ENCODE measurements at places on chromosomes 16 and 17.

DNA sequence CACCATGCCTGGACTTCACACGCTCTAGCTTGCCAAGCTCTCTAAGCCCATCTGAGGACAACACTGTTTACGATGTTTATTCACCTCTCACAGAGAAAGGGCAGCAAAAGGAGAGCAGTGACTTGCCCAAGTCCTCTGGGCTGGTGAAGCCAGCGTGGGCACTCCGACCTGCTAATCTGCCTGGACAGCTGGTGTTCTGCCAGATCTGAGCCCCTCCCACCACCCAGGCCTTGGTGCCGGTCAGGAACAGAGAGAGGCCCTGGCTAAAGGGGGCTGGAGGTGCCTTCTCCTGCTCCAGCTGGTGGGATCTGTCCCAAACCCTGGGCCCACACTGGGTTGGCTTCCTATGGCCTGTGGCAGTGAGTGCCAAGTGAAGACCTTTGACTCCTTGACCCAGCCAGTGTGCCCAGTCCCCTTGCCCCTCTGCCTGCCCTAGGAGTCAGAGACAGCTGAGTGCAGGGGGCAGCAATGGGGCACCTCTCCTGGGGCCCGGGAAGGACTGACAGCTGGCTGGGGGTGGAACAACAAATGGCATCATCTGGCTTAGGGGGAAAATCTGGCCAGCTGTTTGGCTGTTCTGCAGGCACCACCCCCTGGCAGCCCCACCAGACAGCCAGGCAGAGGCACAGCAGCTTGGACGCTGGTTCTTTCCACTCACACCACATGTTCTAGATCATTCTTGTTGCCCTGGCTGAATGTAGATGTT, 1.8 kb upstream of the SLC4A1 start:
- DNase-seq: no peak

GRCh38 chr16:89120281-89120680, 26.6 kb downstream of the ACSF3 start:
- no peak for DNase-seq

GRCh38 chr17:37833237-37833859, 88.5 kb upstream of the HNF1B start:
- DNase-seq: no peak

DNA sequence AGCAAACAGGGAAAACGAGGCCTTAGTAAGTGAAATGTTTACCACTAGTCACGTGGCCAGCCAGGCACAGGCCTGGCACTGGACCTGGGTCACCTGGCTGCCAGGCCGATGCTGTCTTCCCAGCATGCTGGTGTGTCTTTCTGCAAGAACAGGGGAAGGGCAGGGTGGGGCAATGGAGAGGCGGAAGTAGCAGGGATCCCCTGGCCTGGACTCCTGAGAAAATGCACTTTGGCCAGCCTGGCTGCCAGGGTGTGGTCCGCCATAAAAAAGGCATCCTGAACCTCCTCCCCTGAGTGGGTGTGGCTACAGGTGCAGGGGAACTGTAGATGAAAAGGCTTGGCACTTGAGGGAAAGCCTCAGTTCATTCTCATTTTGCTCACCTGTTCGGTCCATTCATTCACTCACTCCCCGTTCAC, 1.0 kb upstream of the ANKRD40CL start:
- no peak for DNase-seq

DNA sequence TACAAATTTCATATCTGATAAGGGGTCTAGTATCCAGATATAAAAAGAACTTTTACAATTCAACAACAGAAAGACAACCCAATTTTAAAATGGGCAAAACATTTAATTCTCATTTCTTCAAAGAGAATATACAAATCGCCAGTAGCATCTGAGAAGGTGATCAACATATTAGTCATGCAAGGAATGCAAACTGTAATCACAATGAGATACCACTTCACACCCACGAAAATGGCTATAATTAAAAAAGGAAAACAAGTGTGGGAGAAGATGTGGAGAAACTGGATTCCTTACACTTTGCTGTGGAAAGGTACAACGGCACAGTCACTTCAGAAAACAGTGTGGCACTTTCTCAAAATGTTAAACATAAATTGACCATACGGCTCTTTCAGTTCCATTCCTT, 168.2 kb downstream of the VPS53 start:
- DNase-seq: no peak

DNA sequence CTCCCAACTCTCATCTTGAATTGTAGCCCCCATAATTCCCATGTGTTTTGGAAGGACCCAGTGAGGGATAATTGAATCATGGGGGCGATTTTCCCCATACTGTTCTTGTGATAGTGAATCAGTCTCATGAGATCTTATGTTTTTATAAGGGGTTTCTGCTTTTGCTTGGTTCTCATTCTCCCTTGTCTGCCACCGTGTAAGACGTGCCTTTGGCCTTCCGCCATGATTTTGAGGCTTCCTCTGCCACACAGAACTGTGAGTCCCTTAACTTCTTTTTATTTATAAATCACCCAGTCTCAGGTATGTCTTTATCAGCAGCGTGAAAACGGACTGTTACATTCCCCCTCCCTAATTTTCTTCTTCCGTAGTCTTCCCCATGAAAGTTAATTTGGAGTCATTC, 124.0 kb downstream of the ABCA8 start:
- no peak for DNase-seq

DNA sequence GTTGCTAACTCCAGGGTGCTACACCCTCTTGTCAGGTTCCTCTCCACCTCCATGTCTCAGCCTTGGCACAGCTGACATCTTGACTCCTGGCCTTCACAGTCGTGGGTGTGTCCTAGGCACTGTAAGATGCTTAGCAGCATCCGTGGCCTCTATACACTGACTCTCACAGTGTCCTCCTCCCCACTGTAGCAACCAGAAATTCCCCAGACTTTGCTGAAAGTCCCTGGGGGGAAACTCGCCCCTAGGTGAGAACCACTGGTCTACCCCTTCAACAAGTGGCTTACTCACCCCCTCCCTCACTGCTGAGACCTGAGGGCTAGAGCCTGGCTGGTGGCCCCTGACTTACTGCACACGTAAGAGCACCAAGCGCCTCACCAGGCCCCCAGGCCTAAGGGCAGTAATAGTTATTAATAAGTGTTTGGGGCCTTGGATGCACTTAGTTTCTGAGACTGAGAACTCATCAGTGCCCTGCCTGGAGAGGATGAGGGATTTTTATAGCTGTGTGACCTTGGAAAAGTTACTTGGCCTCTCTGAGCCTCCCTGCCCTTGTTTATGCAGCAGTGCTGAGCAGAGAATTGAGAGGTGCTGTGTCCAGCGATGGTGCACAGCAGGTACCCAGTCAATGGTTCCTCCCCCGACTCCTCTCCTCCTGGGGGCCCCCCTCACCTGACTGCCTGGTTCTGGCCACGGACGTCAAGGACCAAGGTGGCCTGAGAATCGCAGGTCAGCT, 67.1 kb downstream of the RMI2 start:
- DNase-seq: no peak

- DNase-seq: no peak
Measured at GRCh38 chr17:76085731-76086366, 6.9 kb downstream of the ZACN start.

- DNase-seq: no peak
Measured at GRCh38 chr16:26195225-26195624, 503.5 kb downstream of the HS3ST4 start.

GRCh38 chr16:27795992-27796614, 246.2 kb downstream of the KATNIP start:
- DNase-seq: no peak

GRCh38 chr16:11794996-11795886, 1.8 kb downstream of the ZC3H7A start:
- no peak for DNase-seq

DNA sequence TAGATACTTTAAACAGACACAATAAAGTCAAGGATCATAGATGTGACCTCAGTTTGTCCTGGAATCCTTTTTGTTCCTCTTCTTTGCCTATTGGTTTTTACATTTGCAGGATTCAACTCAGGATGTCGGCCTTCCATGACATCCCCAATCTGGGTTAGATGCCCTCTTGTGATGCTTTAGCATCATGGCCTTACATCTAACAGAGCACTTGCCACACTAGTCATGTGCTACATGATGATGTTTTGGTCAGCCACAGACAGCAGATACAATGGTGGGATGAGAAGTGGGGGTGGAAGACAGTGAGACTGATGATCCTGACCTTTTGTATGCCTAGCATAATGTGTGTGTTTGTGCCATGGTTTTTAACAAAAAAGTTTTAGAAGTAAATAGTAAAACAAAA, 1.8 kb upstream of the SYNRG start:
- DNase-seq: no peak

DNA sequence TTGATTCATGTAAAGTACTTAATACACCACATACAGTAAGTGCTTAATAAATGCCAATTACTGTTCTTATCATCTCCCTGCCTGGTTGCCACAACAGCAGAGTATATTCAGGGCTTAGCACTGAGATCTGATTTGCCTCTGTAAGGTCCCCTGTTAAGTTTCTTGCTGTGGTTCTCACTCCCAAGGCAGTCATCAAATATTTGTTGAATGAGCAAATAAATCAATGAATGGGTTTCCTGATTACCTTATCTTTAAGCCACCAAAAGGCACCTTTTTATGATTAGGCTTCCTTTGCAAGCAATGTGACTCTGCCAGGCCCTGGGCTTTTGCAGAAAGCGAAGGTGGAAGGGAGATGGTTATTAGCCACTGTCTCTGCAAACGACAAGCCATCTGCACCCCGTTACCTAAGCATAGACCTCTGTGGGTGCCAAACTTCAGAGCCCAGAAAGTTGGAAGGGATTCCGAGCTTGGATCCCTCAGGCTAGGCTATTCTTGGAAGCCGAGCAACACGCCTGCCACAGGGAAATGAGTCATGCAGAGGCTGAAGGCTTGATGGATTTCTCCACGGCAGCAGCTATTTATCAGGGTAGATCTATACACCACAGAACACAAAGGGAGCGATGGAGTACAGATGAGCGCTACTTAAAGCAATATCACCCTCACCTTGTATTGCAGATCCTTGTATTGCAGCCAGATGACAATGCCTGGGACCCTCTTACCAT, 102.0 kb downstream of the GRIN2A start:
- DNase-seq: no peak

DNA sequence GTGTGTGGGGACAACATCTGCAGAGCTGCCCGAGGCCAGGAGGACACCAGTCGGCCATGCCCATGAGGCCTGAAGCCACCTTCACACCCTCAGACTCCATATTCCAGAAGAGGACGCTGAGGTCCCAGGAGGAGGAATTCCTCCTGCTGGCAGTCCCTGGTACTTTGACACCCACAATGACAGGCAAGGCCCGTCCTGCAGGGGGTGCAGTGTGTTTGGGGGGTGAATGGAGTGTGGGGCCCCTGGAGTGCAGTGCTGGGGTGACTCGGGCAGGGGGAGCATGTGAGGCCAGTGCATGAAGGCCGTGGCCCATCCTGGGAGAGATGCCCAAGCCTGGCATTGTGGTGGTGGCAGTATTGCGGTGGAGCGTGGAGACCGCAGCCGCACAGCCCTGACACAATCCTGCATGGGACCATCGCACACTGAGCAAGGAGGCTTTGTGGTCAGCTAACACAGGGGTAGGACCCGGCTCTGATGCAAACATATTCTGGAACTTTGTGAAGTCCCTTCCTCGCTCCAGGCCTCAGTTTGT, 52.2 kb downstream of the ZDHHC7 start:
- DNase-seq: no peak

- DNase-seq: no peak
Measured at GRCh38 chr16:86080131-86080875, 181.3 kb downstream of the IRF8 start.

- no peak for DNase-seq
Measured at GRCh38 chr17:27986805-27987684, 55.4 kb upstream of the NLK start.

DNA sequence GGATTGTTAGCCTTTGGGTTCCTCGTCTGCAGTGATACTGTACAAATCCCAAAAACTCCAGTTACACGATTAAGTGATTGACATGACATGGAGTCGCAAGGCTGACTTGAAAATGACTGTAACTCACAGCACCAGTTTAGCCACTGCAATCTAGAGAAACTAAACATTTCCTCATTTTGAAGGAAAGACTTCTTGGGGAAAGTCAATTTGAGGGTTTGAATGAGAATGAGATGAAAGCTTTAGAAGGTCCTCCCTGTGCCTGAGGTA, 4.8 kb downstream of the BANP start:
- DNase-seq: no peak

GRCh38 chr17:73777131-73777449, 132.8 kb upstream of the SDK2 start:
- no peak for DNase-seq

DNA sequence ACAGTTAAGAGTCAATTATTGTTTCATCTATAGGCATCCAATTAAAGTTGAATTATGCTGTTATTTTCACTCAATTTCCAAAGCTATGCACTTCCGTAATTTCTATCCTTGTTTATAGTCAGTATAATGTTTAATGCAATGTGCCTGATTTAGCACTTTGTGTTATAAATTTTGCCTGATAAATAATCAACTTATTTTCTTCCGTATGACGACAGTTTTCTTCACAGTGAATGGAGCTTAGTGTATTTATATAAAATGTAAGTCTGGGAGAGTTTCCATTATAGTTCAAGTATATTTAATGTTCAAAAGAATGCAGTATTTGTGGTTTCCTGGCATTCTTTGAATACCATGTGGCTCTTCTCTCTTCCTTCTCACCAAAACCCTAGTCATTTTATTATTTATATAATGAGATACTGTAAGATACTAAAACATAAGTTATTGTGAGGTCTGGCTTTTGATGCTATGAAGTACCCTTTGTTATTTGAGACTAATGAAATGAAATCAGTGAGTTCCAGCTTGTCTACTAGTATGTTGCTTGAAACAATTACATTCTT, 240.6 kb downstream of the PRKCA start:
- no peak for DNase-seq

- DNase-seq: no peak
Measured at GRCh38 chr17:36127199-36127893, 23.7 kb downstream of the CCL4 start.

DNA sequence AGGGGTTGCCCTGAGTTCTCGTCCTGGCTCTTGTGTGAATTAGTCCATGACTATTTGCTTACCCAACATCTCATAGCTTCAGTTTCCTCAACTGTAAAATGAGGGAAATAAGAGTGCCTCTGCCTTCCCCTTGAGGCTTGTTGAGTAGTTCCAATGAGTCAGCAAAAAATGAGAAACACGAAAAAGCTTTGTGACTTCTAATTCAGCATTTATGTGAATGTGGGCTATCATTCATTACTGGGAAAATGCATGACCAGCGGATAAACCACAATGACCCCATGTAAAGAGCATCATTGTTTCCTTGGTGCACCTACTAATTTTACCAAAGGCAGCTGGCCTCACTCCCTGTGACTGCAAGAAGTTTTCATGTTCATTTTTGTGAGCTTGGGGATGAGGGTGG, 374.6 kb upstream of the HSBP1 start:
- no peak for DNase-seq

- DNase-seq: no peak
Measured at GRCh38 chr17:40926341-40926740, 11.1 kb downstream of the KRT23 start.
